ENCODE measurements at places on chromosomes 16 and 17.

DNA sequence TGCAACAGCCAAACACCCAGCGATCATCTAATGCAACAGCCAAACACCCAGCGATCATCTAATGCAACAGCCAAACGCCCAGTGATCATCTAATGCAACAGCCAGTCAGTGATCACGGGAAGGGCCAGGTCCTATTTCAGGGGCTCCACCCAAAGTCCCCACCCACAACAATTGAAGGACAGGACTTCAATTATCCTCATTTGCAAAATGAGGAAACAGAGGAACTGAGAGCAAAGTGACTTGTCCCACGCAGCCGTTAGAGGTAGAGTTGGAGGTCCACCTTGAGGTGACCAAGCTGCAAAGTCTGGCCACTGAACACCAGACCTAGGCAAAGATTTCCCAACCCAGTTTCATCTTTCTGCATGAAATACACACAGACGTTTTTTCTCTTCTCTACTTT lies 3.7 kb downstream of the ZG16B start:
- no peak for DNase-seq

GRCh38 chr16:19701091-19701490 lies 16.9 kb downstream of the KNOP1 start:
- no peak for DNase-seq

DNA sequence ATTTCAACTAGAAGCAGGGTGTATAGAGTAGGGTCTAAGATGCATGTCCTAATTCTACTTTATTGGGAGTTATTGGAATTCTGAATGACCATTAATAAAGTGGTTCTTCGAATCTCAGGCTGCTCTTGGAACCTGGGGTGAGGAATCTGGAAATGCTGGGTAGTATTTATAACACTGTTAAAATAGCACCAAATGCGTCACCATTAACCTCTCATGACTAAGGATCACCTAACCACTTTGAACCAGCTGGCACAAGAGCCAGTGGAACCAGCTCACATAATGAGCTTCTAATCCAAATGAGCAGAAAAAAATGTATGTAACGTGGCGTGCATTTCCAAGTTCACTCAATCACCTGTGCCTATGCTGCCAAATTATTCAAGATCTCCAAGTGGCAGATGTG lies 281.7 kb downstream of the GRIN2A start:
- no peak for DNase-seq

DNA sequence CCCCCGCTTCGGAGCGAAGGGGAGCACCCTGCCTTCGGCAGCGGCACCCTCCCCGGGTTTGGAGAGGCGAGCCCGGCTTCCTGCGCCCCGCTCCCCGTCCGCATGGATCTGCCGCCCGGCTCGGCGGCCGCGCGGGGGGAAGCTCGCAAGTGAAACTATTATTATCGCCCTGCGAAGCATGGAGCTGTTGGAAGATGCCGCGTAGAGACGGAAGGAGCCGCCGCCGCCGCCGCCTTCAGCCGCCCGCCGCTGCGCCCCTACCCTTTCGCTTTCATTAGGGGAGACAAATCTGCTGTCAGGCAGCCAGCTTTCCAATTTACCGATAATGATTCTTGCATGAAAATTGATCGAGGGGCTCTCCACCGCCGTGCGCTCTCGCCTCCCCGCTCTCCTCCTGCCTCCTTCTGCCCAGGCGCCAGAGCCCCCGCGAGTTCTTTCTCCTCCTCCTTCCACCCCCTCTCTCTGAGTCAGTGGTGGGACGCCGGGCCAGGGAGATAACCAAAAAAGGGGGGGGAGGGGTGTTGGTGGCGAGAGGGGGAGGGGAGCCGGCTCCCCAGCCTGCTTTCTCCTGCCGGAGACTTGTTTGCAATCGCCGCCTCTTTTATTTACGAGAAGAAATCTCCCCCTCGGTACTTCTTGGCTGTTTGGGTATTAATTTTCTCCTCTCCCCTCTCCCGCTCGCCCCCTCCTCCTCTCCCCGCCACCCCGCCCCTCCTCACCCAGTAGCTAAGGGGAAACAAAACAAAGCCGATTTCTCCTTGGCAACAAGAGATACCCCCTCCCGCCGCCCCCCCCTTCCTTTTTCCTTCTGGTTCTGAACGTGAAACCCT lies 58.0 kb upstream of the GSE1 start:
- peak; percentile 95 for DNase-seq

DNA sequence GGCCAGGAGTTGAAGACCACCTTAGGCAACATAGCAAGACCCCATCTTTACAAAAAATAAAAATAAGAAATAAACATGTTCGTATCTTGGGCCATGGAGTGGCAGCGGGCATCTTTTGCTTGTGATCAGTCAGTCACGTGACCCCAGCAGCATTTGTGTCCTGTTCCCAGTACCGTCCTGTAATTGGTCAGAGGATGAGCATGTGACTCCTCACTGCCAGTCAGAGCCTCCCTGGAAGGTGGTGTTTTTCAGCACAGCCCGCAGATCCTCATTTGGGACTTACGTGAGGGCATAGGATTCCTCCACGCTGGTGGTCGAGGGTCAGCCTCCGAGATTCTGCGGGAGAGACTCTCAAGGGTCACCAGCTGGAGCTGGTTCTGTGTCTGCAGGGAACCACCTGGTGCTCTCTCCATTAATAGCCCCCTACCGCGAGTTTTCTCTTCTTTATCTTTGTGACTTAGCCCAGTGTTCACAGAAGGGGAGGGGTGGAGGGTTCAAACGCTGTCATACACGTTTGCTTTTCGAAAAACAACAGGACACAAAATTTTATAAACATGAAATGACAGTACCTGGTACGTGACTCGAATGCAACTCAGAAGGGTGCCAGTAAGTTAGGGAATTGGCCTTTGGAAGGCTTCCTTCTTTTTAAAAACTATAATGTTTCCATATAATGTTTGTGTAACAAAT lies 17.2 kb downstream of the MRC2 start:
- no peak for DNase-seq

GRCh38 chr16:4694642-4695451 lies 1.5 kb downstream of the NUDT16L1 start:
- DNase-seq, result no peak

GRCh38 chr17:30232824-30233427 lies 2.6 kb downstream of the SLC6A4 start:
- DNase-seq, result no peak

- DNase-seq, result no peak
Observed at GRCh38 chr16:87000001-87000400, 317.2 kb downstream of the C16orf95 start.

DNA sequence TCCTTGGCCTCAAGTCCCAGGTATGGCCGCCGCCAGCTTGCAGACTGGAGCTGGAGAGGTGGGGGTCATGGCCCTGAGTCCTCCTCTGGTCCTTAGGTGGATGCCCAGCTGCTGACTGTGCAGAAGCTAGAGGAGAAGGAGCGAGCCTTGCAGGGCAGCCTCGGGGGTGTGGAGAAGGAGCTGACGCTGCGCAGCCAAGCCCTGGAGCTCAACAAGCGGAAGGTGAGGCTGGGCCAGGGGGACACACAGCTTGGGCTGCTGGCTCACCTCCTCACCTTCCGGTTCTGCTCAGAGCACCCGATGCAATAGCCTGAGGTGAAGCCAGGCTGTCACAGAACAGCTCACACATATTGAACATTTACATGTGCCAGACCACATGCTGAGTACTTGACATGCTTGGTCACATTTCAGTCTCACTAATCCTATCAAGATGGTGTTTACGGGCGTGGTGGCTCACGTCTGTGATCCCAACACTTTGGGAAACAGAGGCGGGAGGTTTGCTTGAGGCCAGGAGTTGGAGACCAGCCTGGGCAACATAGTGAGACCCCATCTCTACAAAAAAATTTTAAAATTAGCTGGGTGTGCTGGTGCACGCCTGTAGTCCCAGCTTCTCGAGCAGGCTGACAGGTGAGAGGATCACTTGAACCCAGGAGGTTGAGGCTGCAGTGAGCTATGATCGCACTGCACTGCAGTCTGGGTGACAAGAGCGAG lies 7.4 kb downstream of the RNF40 start:
- DNase-seq, result no peak

GRCh38 chr17:28043741-28044140 lies 1.3 kb downstream of the NLK start:
- DNase-seq, result peak; percentile 72

DNA sequence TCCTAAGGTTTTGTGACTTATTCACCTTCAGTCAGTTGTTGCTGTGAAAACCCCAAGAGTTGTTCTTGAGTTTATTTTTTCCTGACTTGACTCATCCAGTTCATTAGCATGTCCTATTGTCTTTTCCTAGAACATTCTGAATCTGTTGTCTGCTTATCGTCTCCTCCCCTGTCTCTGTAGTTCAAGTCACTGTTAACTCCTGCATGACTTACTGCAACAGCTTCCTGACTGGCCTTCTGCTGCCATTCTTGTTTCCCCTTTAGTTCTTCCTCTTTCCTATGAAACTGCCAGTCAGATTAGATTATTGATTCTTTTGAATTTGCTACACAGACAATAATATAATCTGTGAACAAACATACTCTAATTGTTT lies 161.5 kb downstream of the FTO start:
- DNase-seq, result peak; percentile 57

- peak; percentile 50 for DNase-seq
Observed at GRCh38 chr17:50363217-50364060, 9.5 kb downstream of the MRPL27 start.

GRCh38 chr16:89575247-89576152 lies at the start of gene CPNE7:
Gene CPNE7 (plus strand): TSS chr16:89575758. CDS start chr16:89575898, 140 bp downstream.
- no peak for DNase-seq

DNA sequence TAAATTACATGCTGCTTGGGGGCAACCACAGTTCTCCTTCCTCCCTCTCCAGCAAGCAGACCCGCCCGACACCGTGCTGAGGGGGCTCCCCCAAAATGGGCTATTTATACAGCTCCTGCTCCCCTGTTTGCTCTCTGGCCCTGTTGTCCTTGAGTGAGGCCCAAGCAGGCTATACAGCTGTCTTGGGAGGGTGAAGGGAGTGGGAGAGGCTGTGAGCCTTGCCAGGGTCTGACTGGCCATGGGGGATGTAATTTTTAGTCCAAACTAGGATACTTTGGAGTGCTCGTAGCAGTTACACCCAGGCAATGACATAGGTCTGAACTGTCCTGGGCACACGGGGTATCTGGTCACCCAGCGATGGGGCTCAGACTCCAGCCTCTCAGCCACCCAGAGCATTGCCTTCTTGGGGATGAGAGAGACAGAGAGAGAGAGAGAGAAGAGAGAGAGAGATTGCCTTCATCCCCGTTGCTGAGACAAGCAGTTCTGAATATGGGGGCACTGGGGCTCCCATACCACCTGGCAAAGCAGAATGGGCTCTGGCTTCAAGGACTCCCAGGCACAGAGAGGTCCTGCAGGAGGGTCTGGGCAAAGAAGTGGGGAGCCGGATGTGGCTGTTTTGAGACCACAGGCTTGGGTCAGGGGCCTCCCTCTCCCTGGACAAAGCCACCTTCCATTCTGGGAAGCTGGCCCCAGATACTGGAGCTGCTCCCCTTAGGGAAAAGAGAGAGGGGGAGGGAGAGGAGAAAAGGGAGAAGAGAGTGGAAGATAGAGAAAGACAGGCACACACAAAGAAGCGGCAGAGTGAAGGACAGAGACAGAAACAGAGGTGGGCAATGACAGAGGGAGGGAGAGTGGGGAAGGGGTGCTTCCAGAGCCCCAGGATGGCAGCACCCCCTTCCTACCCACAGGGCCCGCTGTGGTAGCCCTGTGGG lies 10.7 kb upstream of the TMEM92 start:
- DNase-seq, result no peak

GRCh38 chr17:6422654-6423241 lies 12.2 kb downstream of the AIPL1 start:
- DNase-seq, result no peak

DNA sequence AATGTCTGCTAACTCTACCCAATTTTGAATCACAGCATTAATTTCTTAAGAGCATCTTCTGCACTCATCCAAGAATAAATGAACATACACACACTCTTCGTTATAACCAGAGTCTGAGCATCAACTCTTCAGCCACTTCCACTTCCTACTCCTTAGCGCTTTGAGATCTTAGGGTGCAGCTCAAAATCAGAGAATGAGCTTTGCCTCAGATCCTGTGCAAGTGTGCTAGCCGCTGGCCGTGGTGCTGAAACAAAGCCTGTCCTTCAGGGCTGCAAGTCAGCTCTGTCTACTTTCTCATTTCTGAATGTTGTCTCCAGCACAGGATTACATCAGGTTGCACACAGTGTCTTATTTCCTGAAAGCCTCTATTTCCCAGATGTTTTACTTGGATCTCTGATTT lies 165.4 kb downstream of the AIPL1 start:
- peak; percentile 67 for DNase-seq

DNA sequence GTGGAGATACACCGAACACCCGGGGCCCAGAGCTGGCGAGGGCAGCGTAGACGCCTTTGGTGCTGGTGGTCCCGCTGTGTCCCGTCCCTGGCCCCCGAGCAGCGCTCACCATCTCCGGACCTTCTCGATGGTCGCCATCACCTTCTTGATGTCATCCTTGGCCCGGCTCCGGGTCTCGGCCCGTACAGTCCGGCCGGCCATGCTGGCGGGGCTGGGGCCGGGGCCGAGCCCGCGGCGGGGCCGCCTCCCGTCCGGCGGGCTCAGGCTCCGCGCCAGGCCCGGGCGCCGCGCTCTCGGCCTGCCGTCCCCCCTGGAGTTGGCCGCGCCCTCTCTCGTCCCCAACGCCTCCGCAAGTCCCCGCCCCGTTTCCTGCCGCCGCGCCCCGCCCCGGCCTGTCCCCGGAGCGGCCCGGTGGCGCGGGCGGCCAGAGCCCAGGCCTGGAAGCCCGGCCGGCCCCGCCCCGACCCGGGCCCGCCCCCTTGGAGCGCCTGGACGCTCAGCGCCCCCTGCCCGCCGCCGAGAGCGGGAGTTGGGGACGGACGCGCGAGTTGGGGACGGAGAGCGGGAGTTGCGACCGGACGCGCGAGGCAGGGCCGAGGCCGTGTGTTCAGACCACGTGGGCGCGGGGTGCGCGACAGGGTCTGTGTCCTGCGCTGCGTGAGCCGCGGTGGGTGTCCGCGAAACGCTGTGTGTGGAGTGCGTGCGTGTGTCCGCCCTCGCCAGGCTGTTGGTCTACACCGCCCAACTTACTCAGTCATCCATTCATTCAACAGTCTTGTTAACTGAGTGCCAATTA lies at the start of gene BCL7C:
BCL7C (minus strand) TSS at position 334 of the 796 bp plus-strand sequence; CDS start at position 201, 133 bp downstream.
- DNase-seq, result peak; percentile 93

DNA sequence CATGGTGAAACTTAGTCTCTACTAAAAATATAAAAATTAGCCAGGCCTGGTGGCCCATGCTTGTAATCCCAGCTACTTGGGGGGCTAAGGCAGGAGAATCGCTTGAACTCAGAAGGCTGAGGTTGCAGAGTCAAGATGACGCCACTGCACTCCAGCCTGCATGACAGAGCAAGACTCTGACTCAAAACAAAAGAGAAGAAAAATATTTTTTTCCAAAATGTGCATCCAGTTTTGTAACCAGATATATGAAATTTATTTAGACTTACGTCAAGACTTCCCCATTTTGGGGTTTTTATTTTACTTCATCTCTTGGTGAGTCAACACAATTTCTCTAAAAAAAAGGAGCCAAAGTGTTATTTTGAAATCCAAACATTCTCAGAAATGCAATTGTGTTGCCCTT lies 5.5 kb upstream of the TM4SF5 start:
- DNase-seq, result peak; percentile 36

Measured in hematopoietic multipotent progenitor cell treated with erythropoietin and hydrocortisone succinate and interleukin-3 and kit ligand, for 6 days (in vitro differentiated cells).